ENCODE measurements at places on chromosomes 5 and 9.

- DNase-seq = no peak
Observed at GRCh38 chr5:178314061-178314660, 81.6 kb upstream of the PHYKPL start.

DNA sequence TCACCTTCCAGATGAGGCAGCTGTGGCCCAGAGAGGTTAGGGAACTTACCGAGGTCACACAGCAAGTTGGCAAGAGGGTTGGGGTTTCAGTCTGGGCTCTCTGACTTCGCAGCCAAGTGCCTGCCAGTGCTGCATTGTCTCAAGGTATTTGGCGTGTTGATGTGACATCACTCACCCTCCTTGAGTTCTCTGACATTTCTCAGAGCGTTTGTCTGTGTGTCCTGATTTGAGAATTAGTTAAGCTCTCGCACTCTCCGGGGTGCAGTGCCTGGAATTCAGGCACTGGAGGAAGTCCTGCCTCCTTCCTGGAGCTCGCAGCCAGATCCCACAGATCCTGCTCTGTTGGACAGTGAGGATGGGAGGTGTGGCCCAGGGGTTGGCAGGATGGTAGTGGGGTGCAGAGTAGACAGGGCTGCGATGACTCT lies 25.7 kb downstream of the WWC1 start:
- DNase-seq = no peak

DNA sequence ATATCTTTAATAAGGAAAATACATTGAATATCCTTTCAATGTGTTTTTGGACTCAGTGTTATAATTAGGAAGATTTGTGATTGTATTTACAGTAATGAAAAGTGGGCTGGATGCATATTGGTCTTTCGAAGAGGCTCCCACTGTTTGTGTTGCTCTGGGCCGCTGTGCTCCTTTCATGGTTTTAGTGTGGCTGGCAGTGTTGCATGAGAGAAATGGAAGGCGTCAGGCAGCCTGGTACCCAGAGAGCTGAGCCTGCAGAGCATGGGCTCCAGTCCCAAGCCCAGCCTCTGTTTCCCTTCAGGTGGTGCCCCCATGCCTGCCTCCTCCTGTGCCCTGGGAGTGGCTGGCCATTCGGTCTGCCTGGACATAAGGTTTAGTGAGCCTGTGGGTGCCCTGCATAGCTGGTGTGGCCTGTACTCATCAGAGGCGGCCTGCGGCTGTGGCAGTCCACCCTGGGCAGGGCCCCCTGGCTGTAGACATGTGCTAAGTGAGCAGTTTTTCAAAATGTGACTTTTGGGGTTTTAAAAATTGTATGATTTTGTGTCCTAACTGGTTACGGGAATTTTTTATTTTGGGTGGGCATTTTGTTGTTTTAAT lies 27.4 kb upstream of the FAM120AOS start:
- no peak for DNase-seq

- DNase-seq = no peak
Observed at GRCh38 chr9:130301483-130302286, 36.1 kb downstream of the HMCN2 start.

DNA sequence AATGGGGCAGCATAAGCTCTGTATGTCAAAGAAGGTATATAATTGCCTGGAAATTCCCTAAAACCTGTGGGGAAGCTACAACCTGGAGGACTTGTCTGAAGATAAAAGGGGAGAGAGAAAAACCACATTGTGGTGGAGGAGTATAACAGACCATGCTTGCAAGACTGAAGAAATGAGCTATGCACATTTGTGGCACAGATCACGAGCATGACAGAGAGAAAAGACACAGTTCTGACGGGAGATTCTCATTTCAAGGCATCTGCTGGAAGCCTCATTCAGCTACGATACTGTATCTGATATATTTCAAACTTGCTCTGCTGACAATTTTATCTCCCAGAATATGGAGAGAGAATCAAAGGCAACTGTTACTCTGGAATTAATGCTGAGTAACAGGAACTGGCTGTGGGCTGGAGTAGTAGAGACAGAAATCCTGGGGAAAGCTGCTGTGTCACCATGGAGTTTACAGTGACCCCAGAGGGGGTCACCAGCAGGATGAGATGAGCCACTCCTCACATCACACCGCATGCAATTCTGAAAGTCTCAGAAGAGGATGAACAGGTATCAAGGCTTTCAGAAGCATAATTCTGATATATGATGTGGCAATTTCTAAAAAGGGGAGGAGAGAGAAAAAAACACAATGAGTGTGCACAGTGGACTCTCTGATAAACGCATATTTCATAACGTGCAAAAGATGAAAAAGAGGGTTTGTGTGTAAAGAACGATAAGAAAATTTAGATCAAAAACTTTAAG lies 528.8 kb downstream of the IRX1 start:
- no peak for DNase-seq

GRCh38 chr5:143985832-143986515 lies 174.0 kb downstream of the HMHB1 start:
- no peak for DNase-seq

DNA sequence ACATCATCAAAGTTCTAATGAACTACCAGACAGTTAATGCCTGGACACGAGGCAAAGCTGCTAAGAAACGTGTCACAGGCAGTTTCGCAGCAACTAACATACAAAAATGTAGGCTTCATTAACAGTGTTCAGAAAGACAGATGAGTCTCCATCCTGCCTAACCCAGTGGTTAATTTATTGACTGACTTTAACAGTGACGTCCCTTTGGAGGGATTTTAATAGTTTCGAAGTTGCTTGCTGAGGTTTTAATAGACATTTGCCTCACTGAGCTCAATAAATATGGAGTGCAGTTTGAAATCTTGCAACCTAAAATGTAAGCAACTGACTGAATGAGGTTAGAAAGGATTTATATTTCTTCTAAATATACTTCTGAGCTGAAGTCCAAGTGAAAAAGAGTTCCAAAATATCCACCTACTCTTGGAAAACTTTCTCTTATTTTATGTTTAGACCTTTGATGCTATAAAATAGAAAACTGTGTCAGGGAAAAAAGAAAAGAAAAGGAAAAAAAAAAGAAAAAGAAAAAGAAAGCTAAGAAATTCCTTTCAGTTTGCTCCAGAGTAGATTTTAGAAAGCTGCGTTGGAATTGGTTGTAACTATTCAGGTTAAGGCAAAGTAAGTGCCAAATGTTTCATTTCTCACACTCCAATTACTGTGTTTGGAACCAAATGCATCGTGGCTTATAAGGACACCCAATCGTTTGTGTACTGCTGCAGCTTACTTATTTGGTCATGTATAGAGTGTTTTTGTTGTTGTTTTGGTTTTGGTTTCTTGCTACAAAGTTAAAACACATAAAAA lies 2016.6 kb downstream of the MAT2B start:
- DNase-seq = no peak

DNA sequence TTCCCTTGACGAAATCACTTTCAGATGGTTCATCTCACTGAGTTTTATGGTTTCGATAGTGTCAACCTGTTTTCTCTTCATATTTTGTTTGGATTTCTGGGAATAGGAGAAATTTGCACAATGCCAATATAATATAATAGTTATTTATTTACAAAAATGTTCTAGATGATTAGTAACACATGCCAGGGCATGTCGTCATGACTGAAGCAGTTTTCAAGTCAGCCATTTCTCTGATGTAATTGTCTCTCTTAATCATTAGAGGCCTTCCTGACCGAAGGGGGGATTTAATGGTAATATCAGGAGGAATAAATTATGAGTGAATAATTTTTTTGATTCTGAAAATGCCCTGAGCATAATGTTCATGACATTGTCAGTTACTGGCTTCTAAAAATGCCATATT lies 246.5 kb upstream of the ATP10B start:
- no peak for DNase-seq

DNA sequence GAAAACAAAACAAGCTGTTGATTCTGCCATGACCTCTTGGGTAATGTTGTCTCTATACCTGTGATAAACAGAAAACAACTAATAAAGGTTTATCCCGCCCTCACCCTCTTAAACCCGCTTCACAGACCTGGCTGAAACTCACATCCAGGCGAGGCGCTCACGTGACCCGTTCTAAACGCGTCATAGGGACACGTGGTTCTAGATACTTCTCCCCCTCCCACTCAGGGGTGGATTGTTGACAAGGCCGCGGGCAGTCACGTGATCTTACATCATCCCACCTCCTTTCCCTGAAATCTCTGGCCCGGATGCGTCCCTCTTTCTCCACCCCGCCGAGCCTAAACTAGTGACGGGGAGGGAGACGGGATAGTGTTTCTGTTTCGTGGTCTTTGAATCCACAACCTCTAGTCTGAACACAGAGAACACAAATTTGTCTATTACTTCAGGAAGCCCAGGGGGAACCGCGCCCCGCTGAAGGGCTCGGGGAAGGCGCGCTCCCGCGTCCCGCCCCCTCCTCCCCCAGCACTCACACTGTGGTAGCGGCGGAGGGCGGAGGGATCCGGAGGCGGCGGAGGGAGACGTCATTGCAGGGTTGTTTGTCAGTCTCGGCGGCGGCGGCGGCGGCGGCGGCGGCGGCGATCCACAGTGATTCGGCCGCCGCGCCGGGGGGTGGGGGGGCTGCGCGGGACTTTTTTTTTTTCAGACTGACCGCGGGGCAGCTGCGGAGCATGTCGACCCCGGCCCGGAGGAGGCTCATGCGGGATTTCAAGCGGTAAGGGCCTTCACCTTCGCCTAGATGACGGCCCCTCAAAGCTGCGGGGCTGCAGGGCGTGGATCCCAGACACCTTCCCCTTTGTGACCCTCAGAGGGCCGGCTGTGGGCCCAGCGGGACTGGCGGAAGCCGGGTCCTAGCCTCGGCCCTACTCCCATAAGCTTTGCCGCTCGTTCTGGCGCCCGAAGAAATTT lies at the start of gene UBE2B:
Gene UBE2B (plus strand): TSS at position 699 of the 963 bp plus-strand sequence. CDS start 27 bp downstream, at position 726.
- peak; percentile 91 for DNase-seq

GRCh38 chr9:88567870-88568269 lies 32.9 kb downstream of the NXNL2 start:
- no peak for DNase-seq

- no peak for DNase-seq
Observed at GRCh38 chr9:100014846-100015245, 84.0 kb downstream of the ERP44 start.

DNA sequence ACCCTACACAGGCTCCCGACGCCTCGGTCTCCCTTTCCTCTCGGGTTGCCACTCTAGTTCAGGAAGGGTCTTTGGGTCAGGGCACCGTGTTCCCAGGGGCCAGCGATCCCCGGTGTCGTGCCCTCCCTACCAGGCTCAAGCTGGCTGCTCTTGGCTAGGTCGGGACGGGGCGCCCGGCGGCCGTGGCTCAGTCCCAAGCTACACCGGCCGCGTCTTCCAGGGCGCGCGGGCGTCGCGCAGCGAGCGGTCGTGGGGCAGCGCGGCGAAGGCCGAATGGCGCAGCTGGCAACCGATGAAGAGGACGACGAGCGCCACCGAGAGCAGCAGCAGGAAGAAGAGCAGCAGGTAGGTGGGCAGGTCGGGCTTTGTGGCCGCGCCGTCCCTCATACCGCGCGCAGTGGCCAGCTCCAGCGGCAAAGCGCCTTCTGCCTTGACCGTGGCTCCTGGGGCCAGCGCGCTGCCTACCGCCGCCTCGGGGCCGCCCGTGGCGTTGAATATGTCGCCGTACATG lies 892 bp downstream of the SMIM32 start:
- peak; percentile 62 for DNase-seq

GRCh38 chr5:40552981-40553380 lies 126.7 kb upstream of the PTGER4 start:
- no peak for DNase-seq

DNA sequence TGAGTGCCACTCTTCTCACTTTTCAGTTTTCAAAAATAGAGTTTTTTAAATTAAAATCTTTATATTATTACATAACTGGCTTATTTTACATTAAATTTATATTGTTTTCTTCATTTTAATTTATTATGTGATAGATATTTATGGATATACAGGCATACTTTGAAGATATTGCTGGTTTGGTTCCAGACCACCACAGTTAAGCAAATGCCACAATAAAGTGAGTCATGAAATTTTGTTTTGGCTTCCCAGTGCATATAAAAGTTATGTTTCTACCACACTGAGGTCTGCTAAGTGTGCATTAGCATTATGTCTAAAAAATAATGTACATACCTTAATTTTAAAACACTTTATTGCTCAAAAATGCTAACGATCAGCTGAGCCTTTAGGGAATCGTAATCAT lies 47.4 kb downstream of the NDUFS4 start:
- no peak for DNase-seq

- no peak for DNase-seq
Observed at GRCh38 chr5:59020611-59021285, 437.9 kb downstream of the RAB3C start.

DNA sequence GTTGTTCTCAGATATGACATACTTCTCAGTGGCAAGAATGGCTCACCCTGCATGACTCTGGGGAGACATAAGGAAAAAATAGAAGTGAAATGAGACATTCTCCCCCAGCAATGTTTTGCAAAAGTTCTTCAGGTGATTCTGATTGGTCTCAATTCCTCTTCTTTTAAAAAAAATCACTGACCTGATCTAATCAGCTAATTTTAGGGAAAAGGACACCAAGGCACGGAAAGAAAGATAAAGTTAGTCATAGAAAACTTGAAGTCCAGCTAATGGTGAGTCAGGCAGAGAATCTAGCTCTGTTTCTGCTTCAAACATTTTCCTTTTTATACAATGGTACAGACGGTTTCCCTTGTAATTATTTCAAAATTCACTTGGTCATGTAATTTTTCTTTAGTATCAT lies 1018.9 kb upstream of the ARRDC3 start:
- no peak for DNase-seq

DNA sequence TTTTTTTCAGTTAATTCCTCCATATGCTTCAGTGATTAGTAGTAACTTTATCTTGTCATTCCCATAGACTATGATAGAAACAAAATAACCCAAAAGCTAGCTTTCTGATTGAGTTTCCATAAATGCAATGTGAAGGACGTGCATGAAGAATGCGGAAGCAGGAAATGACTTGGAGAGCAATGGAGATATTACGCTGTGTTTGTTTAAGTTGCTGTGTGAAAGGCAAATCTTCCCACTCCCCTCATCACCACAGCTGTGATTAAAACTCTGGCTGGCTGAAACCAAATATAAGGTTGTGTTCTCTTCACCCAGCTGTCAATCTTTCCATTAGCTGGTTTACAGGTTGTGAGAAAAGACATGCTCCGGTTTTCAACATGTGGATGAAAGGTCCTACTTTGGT lies 83.9 kb downstream of the NR2F1-AS1 start:
- DNase-seq = no peak

DNA sequence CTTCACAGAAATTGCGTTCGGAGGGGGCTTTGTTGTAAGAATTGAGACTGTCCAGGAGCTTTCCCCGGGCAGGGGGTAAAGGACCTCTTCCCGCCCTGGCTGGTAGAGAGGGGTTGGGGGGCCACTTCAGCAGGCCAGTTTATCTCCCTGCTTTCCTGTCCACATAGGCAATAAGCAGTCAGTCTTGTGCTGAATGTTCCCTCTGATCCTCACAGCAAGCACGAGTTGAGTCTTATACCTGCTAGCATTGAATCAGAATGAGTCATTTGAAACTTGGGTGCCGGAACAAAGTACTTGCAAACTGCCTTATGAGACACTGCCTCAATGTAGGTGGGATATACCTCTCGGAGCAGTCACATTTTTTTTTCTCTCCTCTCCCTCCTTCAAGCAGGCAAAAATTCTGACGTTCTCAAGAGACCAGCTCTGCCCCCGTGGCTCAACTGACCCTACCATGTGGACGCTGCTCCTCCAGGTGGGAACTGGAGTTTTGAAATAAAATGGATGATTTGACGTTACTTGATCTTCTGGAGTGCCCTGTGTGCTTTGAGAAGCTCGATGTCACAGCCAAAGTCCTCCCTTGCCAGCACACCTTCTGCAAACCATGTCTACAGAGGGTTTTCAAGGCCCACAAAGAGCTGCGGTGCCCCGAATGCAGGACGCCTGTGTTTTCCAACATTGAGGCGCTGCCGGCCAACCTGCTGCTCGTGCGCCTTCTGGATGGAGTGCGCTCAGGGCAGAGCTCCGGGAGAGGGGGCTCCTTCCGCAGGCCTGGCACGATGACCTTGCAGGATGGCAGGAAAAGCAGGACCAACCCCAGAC lies 1.3 kb downstream of the SH3RF2 start:
- DNase-seq = no peak
